Hepatic stellate cell (primary cell): ENCODE measurements at places on chromosomes 16 and 17.

DNA sequence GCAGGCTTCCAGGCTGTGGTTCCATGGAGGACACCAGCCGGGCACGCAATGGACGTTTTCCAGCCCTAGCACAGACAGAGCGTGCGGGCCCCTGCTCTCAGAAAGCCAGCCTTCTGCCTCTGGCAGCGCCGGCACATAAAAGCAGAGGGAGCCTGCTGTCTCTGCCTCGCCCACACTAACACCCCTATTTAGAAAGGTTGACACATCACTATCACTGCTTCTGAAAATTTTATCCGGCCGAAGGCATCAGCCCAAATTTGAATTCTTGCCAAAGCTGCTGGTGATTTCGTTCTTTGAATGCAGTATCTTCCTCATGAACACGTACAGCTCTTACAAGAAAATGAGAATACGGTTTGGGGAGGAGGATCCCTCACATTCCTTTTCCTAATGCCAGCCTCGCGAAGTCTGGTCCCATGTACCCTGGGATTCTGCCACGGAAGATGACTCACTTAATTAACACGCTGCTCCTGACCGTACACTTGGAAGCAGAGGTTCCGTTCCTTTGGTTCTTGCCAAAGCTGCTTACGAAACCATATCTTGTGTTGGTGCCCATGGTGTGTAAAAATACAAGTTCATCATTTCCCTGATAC is 1.3 kb upstream of the RAB11FIP3 start:
- DNase-seq = peak; percentile 80

DNA sequence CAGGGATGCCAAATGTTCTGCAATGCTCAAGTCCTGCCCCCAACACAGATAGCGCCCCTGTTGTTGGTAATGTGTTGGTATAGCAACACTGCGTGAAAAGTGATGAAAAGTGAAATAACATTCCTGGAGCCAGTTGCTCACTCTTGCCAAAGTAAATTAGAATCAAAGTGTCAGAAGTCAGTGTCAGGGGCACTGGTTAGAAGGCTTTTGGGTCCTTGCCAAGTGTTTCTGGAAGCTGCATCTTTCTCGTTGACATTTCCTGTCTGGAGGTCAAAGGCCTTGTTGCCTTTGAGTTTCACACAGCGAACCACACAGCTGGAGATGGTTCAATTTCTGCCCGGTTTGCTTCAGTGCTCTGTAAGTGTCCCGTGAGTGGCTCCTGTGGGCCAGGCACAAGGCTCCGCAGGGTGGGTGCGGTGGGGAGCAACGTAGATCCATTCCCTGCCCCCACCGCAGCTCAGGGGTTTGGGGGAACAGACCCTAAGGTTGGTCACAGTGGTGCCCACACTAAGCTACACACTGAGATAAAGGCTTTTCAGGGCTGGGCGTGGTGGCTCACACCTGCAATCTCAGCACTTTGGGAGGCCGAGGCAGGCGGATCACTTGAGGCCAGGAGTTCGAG is 3.6 kb upstream of the SLC16A5 start:
- no peak for DNase-seq

DNA sequence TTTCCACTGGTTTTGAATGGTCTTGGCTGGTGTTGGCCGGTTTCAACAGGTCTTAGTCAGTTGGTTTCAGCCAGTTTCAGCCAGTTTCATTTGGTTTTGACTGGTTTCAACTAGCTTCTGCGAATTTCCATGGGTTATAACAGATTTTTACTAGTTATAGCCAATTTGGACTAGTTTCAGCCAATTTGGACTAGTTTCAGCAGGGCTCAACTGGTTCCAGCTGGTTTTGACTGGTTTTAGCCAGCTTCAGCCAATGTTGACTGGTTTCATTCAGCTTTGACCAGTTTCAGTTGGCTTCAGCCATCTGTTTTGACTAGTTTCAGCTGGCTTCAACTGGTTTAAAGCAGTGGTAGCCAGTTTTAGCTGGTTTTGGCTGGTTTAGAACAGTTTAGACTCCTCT is 432.6 kb downstream of the UTP18 start:
- DNase-seq = no peak

DNA sequence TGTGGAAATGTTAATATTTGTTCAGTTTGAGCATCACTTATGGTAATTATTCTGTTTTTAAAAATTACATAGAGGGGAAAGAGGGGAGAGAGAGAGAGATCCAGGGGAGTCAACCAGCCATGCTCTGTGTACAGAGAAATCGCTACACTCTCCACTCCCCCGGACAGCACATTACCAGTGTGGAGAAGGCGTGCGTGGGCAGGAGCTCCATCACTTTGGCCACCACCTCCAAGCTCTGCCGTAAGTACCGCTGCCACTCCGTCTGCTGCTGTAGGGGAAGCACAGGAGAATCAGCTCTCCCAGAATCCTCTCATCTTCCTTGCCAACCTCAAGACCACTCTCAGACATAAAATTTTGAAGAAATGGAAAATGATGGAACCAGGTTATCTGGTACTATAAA is 70.2 kb upstream of the GSG1L start:
- no peak for DNase-seq

- no peak for DNase-seq
Observed at GRCh38 chr17:11601661-11602060, 3.4 kb downstream of the DNAH9 start.

GRCh38 chr17:78416791-78417530 is 38.5 kb downstream of the PGS1 start:
- peak; percentile 55 for DNase-seq

- DNase-seq = no peak
Observed at GRCh38 chr17:76983075-76983775, 115.0 kb downstream of the MGAT5B start.

DNA sequence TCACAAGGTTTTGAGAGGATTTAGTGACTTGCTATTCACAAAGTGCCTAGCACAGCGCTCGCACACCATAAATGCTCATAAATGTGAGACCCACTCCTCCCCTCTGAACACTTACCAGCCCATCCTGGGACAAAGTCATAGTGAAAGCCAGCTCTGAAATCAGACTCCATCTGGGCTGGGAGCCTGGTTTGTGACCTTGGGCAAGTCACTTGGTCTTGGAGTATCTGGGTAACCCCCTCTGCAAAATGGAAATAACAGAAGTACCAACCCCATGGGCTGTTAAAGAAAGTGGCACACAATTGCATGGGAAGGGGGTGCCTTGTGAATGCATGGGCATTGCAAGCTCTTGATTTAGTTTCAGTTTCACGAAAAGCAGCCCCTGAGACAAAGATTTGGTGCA is 104.7 kb upstream of the CDH5 start:
- no peak for DNase-seq

DNA sequence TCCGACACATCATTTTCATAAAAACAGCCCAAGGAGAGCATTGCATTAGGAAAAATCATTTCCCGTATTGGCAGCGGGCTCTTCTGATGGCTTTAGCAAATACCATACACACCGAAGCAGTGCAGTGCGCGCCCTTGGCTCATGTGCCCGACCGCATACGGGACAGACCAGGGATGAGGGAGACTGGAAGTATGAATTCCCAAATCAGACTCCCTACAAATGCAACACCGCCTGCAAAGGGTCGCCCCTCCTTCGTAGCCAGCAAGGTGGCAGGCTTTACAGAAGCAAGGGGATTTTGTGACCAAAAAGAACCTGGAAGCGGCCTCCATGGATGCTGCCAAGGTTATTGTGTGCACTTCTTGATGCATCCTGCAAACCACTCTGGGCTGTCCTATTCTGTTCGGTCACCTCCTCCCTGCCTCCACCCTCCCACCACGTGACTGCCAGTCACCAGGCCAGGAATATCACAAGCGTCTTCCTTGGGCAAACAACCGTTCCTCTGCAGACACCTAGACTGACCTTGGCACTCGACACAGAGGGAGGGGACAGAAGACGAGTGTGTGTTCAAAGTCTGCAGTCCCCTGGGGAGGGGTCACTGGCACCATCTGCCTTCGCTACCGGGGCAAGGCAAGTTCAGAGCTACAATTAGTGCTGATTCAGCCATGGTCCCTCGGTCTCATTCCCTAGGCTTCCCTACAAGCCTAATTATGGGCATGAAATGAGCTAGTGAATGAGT is 460.4 kb downstream of the SLC39A11 start:
- DNase-seq = no peak

DNA sequence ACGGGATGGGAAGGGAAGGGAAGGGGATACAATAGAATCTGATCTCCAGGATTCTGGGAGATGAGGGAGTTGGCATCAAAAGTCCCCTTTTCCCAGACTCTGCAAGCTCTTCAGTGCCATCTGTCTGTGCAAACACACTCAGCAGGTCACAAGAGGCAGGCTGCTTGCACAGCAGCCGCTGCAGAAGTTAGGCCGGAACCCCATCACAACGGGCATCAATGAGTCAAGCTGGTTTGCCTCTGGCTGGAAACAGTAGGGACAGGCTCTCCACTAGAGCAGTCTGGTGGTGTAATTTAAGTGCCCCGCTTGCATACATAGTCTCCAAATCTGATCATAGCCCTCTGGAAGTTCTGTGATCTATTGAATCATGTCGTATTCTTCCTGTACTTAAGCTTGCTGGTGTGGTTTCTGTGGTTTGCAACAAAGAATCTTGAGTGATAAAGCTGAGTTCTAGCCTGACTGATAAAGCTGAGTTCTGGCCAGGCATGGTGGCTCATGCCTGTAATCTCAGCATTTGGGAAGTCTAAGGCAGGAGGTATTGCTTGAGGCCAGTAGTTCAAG is 33.7 kb upstream of the KDM8 start:
- peak; percentile 64 for DNase-seq

DNA sequence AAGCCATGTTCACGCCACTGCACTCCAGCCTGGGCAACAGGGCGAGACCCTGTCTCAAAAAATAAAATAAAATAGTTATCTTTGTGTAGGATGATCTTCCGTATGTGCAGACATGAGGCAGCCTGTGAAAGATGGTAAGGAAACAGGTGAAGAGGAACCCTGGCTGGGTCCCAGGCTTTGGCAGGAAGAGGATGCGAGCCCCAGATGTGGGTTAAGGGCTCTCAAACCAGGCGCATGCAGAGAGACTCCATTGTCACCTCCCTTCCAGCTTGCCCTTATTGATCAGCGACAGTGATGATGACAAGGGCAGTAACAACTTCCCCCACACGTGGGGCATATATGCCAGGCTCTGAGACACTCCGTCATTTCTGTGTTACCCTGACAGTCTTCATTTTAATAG is 106.8 kb downstream of the GNAO1 start:
- no peak for DNase-seq

DNA sequence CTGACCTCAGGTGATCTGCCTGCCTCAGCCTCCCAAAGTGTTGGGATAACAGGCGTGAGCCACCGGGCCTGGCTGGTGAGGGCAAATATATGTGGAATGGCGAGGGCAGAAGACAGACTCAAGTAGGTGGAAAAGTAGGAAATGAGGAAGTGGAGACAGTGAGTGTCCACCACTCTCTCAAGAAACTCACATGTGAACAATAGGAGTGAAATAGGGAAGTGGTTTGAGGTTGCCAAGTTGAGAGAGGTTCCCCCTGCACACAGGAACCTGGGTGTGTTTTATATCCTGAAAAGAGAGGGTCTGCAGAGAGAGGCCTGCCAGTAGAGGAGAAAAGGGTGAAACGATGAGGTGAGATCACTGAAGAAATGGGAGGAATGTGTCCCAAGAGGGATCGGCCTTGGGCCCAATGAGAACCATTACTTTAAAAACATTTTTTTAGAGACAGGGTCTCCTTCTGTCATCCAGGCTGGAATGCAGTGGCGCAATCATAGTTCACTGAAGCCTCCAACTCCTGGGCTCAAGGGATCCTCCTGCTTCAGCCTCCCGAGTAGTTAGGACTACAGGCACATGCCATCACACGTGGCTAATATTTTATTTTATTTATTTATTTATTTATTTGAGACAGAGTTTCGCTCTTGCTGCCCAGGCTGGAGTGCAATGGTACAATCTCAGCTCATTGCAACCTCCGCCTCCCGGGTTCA is 17.1 kb upstream of the CORO1A start:
- no peak for DNase-seq

DNA sequence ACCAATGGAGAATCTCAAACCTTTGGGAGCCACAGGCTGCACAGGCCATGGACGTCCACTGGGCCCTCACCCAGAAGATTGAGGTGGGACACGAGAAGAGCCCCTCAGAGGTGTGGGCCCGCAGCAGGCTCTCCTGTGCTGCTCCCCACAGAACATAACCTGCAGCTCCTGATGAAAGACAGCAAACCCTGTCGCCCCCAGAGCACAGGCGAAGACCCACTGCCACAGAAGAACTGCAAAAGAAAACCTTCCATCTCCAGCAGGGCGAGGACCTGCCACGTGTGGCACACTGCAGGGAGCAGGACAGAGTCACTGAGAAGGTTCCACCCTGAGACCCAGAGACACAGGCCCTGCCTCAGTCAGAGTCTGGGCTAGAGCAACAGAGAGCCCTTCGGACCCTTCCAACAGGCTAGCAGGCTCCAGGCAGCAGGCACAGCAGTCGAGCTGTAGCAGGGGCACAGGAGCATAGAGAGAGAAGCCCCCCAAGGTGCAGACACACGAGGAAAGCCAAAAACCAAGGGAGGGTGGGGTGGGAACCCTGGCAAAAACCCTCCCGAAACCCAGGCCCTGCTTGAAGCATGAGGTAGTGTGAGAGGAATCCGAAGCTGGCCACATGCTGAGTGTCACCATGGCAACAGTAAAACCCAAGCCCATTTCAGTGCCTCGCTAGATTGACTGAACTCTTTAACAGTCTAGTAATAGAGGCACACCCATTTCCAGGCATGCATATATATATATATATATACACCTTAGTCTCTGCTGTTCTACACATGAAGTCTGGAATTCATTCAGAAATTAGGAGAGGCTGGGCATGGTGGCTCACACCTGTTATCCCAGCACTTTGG is 60.0 kb upstream of the CHMP6 start:
- DNase-seq = peak; percentile 72

DNA sequence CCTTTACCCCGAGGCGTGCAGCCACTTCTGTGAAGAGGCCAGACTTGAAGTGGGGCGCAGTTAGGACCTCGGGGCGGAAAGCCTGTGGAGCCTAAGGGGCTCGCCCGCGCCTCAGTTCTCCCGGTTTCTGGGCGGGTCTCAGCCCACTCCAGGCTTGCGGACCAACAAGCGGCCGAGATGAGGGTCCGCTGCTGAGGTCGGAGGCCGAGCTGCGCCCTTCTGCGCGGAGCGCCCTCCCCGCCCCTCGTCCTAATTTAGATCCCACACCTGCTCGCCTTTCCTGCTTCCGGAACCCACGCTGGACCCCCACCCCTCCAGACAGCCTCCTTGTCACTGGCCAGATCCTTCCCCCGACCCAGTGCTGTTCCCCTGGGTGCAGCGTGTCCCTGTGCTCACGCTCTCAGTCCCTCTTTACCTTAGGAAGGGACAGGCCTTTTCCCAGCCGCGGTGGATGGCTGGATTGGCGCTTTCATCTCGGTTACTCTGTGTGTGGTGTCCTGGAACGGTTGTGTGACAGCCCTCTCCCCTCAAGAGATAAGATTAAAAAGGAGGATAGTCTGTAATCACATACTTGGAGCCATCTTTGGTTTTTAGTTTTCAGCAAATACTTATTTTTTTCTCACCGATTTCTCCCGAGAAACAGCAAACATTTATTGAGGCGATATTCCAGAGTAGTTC is 933 bp upstream of the ATXN7L3 start:
- no peak for DNase-seq

- DNase-seq = peak; percentile 63
Observed at GRCh38 chr16:86635176-86635876, 57.0 kb downstream of the FOXL1 start.

GRCh38 chr16:86768228-86768791 is 190.0 kb downstream of the FOXL1 start:
- DNase-seq = no peak

- DNase-seq = no peak
Observed at GRCh38 chr17:50690887-50691549, 16.7 kb downstream of the ANKRD40 start.

GRCh38 chr17:36104701-36105181 is 1.1 kb downstream of the CCL4 start:
- no peak for DNase-seq
